A172 (cell line): ENCODE measurements at places on chromosomes 7 and 10.

- DNase-seq, result no peak
Measured at GRCh38 chr10:132265890-132266496, 41.8 kb downstream of the STK32C start.

GRCh38 chr7:86867163-86867762 is 192.2 kb downstream of the ELAPOR2 start:
- DNase-seq, result no peak

DNA sequence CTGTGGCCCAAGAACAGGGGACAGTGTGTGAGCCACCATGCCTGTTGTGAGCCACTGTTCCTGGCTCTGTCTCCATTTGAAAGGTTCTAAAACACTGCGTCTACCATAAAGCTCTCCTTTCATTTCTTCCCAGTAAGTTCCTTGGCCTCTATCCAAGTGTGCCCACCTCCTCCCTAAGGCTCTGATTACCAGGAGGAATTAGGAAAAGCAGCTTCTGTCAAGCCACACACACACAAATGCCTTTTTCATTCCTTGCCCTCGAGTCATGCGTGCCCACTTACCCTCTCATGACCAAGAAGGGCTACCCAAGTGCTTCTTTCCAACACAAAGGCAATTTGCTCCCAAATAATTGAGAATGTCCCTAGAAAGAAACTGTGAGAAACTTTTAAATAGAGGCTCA is 70.8 kb upstream of the PARD3 start:
- DNase-seq, result no peak

GRCh38 chr10:21514818-21515351 is 10.6 kb downstream of the SKIDA1 start:
- no peak for DNase-seq

DNA sequence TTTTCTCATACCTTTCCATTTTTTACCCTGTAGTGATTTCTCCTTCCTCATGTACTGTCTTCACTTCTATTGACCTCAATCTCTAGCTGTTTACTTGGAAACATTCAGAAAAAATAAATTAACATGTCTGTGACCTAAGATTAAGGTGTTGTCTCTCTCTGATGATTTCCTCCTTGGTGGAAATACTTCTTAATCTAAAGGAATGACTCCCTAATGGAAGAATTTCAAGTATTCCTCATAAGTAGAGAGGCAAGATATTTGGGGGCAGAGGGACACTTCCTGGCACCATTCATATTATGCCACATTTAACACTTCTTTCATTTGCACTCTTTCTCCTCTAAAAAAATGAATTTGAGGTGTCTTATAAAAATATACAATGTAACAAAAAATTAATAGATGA is 202.8 kb downstream of the NEBL start:
- DNase-seq, result no peak

GRCh38 chr7:114988755-114989375 is 67.0 kb downstream of the MDFIC start:
- DNase-seq, result peak; percentile 66

DNA sequence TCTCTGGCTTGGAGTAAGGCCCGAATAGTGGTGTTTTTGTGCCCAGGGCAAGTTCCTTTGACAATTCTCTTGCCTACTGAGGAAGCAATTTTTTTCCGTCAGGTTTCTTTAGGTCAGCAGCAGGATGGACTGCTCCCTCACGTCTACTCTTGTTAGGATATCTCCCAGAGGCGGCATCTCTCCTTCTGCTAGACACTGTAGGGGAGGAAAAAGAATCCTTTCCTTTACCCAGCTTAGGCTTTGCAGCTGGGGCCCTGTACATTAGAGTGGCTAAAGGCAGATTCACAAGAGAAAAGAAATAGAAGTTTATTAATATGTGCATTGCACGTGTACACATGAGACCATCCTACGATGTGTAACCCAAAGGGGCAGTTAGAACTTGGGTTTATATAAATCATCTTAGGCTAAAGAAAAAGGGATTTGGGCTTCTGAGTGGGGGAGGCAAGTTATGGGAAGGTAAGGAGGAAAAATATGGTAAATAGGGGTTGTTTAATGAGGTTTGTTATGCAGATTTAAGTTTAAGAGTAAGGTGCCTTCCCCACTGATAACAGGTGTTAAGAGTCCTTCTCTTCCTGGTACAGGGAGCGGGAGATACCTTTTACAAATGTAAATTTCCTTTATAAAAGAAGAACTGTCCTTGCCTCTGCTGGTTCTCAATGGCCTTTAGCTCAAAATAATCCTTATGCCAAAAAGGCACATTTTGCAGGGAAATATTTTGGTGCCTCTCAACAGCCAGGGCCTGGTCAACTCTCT is 156.4 kb downstream of the AOAH start:
- DNase-seq, result no peak

DNA sequence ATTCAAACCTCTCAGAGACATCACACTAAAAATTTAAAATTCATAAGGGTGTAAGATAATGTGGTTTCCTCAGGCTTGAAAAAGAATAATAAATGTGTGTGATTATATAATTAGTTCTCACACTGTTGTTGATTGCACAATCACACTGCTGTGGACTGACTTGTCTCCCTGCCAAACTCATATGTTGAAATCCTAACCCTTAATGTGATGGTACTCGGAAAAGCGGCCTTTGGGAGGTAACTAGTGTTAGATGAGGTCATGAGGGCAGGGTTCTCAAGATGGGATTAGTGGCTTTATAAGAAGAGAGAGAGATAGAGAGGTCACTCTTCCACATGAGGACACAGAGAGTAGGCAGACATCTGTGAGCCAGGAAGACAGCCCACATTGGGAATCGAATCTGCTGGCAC is 128.5 kb upstream of the COL1A2 start:
- no peak for DNase-seq

DNA sequence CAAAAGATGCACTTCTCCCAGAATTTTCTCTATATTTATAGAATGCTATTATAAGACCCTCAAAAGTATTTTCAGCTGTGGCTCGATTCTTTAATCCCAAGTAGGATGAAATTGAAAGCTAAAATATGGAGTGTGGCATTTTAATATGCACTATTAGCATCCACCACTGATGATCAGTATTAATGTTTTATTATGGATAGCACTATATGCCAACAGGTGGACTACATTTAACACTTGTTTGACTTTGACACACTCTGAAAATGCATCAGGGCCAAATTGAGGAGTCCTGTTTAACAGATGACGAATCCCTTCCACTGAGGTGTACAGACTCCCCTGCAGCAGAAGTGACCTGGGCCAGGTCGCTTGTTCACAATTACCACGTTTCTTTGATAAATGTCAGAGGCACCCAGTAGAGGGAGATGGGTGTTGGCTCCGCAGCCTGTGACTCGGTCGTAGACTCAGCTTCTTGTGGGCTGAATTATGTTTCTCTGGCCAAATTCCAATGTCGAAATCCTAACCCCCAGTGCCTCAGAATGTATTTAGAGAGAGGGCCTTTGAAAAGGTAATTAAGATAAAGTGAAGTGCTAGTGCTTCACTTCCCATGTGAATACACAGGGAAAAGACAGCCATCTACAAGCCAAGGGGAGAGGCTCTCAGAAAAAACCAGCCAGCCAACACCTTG is 48.1 kb downstream of the WIPF3 start:
- peak; percentile 34 for DNase-seq

GRCh38 chr10:82294874-82295378 is 419.9 kb downstream of the NRG3 start:
- no peak for DNase-seq

DNA sequence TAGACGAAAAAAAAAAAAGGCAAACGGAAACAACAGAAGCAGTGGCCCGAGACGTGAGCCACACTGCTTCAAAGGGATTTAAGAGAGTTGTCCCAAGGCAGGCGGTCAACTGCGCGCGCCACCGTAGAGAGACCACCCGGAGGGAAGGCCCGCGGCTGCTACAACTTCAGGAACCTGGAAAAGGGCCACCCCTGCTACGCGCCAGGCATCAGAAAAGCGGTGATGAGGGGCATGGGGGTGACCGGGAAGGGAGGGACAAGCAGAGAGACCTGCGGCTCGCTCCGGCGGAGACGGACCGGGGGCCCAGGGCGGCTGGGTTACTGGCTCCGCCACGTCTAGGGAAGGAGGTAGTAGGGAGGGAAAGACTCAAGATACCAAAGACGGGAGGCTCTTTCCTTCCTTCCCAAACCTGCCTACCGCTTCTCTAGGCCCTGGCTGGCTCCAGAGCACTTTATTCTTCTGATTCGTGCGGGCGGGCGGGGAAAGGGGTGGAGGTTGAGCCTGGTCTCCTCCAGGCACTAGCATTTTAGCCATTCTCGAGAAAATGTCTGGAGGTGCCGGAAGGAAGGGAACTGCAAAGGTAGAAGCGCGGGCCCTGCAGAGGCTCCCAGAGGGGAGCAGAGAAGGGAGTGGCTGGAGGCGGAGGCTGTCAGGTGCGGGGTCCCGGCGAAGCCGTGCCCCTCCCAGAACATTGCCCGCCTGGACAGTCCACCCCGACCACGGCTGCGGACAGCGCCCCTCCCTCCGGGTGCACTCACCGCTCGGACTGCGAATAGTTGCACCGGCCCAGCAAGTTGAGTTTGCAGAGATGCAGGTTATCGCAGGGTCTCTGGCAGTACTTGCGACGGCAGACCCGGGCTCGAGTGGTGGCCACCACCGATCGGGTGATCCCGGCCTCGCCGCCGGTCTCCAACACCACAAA is 993 bp downstream of the ZC3HAV1 start:
- DNase-seq, result no peak

GRCh38 chr7:134902058-134902457 is 84.2 kb upstream of the AGBL3 start:
- no peak for DNase-seq

DNA sequence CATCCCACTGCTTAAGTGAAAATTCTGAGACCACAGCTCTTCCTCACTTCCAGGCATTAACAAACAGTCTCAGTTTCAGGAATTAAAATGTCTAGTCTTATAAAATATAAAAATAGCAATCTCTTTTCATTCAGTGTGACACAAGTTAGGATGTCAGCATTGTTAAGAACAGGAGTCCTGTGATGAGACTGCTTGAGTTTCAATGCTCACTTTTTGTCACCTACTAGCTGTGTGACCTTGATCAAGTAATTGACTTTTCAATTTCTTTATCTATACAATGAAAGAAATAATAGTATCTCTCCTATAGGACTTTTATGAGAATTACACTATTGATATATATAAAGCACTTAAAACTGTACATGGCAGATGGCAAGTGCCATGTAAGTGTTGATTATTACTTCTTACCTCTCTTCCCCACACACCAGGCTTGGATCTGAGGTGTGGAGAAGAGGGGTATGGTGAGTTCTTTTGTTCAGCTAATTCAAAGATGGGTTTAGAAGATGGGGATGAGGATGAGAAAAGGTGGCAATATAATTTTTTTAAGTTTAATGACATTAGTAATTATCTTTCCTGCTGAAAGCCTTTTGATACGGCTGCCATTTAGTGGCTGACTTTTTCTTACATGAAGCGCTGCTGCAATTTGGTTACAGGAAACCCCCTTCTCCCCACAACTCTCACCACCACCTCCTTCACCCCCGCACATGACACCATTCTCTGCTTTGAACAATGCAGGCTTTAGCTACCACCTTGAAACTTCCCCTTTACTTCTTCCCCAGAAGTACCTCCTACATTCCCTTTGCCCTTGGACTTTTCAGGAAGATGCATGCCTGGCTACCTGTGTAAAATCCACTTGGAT is 20.8 kb upstream of the HYAL4 start:
- no peak for DNase-seq

DNA sequence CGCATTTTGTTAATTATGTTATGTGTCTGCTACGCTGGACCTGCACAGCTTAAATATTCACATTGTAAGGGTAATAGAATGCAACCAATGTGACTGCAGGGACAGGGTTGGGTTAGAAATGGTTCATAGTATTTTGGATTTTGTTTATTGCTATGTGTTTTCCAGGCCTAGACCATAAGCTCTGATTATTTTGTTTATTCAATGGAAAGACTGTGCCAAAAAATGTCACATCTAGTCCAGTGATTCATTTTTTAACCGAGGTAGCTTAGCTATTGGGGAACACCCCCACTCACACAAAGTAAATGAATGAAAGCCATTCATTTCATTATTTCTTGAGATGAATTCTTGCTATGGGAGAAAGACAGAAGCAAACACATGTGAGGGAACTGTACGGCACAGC is 516.5 kb upstream of the ANKRD30A start:
- DNase-seq, result peak; percentile 28

DNA sequence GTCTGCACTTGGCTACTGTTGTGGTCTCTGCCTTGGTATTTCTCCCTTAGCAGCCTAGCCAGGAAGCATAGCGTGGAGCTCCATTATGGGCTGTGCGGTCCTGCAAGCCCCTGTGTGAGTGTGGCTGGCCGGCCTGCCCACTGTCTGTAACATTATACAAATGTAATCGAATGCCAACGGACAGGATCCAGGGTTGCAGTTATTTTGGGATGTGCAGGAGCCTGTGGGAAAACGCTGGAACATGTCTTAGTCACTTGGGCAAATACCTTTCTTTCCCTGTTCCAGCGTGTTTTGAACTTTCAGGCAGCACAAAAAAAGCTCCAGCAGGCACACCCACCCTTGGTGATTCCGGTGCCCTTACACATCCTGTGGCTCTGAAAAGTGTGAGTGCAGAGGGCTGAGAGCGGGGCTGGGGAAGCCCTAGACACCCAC is 29.5 kb downstream of the BAG3 start:
- peak; percentile 76 for DNase-seq

DNA sequence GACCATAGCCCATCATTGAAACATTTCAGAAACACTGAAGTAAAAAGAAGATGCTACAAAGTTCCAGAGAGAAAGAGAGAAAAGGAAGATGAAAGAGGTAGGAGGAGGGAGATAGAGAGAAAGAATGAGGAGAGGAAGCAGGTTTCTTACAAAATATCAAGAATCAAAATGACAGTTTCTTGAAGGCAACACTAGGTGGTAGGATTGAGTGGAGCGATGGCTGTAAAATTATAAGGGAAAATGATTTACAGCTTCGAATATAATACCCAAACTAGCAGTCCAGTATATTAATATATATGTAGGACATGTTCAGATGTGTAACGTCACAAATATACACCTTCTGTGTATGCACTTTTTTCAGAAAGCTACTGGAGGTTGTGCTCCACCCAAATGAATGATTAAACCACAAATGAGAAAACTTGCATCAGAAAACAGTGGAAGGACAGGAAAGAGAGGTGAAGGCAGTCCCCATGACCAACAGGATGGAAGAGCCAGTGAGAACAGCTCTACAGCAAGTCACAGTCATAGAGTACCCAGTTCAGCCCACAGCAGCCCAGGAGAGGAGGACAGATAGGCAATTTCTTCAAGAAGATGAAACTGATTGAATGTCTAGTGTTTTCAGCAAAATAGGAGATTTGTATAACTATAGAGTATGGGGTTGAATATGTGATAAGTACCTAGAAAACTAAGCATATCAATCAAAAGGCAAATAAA is 151.5 kb upstream of the TARP start:
- no peak for DNase-seq
